Right renal cortex interstitium (tissue), 3 donors: ENCODE measurements at places on chromosomes 2 and 18. TPM values are rescaled to one million over a fixed set of nuclear protein-coding genes. Genes with fewer than 3 reads are reported as not detected.

RAB6D gene
- 2.0 TPM for polyA plus RNA-seq

TXNDC9 gene
- 47.4 TPM for polyA plus RNA-seq

SH3YL1 gene
- 87.0 TPM for polyA plus RNA-seq

IL1B gene
- polyA plus RNA-seq = 0.50 TPM

SCN9A gene
- 1.7 TPM for polyA plus RNA-seq

SCN3A gene
- polyA plus RNA-seq = 0.28 TPM

ADD2 gene
- polyA plus RNA-seq = 5.5 TPM

GRCh38 chr2:170086751-170087412, 91.1 kb upstream of the MYO3B start:
- DNase-seq = no peak

DNA sequence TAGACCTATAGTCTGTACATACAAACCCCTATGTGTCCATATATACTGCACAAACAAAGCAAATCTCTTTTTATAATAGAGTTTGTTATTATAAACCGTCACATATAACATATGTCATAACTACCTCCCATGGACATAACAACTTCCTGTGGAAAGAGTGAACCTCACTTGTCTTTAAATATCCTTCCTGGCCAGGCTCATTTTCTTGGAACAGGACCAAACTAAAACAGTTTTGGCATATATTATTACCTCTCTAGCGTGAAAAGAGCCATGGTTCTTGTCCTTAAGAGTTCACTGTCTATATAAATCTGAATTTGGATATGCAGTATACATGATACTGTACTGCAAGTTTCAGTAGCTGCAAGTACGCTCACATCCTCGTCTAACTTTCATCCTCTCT, 28.3 kb upstream of the DNAJC27 start:
- DNase-seq = no peak

- DNase-seq = no peak
Measured at GRCh38 chr2:224261326-224261725, 140.6 kb downstream of the FAM124B start.

DNA sequence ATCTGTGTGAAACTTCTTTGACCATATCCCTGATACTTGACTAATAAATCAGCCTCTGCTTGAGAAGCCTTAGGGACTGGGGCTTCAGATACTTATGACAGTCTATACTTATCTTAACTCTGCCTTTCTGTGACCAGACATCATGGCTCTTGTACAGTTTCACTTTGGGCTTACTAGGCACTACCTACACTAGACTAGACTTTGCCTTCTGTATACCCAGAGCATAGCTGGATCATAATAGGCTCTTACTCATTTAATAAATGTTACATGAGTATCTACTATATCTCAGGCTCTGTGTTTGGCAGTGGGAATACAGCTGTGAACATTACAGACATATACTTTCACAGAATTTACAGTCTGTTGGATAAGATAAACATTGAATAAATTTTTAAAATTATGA, 9.0 kb downstream of the UGP2 start:
- no peak for DNase-seq

- no peak for DNase-seq
Measured at GRCh38 chr18:46302528-46303485, 198.6 kb downstream of the HAUS1 start.

GRCh38 chr2:212237350-212238095, 301.1 kb downstream of the ERBB4 start:
- no peak for DNase-seq

- no peak for DNase-seq
Measured at GRCh38 chr2:236523249-236523648, 46.4 kb upstream of the ACKR3 start.

- no peak for DNase-seq
Measured at GRCh38 chr18:12991821-12992179, 638 bp downstream of the CEP192 start.

DNA sequence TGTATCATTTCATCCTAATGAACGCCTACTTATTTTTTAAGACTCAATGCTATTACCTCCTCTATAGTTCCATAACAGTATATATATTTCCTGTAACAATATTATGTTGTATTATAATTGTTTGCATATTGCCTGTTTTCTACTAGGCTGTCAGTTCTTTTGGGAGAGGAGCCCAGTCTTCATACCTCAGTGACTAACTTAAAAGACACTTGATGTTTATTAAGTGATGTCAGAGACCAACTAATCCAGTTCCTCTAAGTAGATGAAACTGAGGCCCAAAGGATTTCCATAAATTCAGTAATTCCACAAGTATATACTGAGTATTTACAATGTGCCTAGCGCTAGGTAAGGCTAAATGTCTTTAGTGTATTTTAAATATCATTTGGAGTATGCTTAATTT, 48.9 kb upstream of the AAK1 start:
- no peak for DNase-seq

DNA sequence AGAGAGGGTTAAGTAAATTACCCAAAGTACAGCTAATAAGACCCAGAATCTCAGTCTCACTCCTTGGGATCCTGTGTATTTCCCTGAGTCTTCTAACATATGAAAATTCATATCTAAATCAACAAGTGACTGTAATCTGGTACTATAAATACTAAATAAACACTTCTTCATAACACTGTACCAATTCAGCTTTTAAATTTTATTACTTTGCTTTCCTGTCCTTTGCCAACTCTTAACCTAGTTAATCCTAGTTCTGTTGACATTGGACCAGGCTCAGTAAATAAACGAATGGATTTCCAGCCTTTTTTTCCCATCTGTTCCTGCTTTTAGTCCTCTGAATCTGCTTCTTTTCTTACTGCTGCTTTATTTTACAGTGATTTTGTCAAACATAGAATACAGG, 13.8 kb downstream of the MRPL35 start:
- no peak for DNase-seq

GRCh38 chr18:49321797-49322461, 138.5 kb downstream of the DYM start:
- DNase-seq = no peak

- DNase-seq = no peak
Measured at GRCh38 chr2:42928692-42929545, 136.5 kb upstream of the HAAO start.

GRCh38 chr2:20065885-20066602, 14.6 kb upstream of the LAPTM4A start:
- DNase-seq = no peak

DNA sequence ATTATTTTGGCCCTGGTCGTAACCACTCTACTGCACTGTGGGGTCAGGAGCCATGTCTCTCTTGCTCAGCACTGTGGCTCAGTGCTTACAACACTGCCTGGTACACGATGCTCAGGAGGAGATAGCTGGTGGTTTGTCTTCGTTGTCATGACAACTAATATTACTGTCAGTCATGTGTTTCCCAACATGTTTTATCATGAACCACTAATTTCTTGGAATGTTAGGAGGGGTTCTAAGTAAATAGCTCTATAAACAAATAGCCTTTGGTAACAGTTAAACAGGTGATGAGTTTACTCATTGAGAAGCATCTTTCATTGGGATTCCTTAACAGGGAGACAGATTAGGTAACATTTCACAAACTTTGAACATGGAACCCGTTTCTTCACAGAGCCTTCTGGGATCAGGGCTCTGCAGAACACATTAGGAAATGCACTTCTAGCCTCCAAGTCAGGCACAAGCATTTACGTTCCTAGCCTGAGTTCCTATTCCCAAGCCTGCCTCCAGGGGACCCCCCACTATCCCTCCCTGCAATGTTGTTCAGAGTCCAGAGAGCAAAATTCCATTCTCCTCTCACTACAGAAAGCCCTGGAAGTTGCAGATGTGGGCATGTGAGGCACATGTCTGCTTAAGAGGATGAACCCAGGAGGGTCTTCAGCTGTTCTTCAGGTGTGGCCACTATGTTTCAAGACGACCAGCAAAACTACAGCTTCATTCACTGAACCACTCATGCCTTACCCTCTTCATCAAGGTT, 6.4 kb upstream of the RBM44 start:
- DNase-seq = no peak

DNA sequence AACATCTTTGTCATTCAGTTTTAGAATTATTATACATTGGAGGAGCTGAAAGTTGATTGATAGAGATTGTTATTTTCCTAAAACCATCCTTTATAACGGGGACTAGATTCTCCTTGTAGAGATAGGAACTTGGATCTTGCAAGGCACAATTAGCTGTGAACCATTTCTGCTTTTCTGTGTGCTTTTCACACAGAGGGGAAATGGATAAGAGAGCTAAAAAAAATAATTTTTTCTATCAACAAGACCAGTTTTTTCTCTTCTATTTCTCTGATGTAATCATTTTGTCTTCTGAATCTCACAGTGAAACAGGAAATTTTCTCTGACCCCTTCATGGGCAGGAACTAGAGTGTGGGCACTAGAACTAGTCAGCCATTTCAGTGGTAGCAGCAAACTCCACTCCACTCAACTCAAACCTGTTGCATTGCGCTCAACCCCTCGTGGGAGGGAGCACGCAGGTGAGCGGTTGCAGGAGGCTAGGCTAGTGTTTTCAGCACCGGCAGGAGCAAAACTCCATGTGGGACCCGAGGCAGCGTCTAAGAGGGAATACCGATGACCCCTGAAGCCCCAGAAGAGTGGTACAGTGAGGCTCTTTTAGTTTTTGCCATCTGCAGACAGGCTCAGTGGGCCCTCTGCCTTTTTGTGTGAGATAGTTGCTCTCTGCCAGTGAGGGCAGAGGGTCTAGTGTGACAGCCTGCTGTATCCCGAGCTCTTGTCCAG, 24.0 kb upstream of the SLC39A10 start:
- no peak for DNase-seq

DNA sequence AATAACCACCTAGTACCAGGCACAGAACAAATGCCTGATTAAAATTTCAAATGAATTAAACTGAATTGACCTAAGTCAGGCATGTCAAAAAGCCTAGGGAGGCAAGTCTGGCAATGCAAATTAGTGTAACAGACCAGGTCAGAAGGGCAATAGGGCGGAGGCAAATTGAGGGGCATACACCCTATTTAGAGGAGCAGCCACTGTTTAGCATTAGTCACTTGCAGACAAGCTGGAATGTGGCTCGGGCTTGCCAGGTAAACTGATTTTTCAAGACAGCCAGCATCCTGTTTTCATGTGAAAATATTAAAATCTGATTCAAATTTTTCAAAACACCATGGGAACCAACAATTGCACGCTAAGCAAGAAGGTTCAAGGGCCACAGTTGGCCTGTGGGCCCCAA, 160.3 kb downstream of the EN1 start:
- DNase-seq = no peak

- DNase-seq = no peak
Measured at GRCh38 chr2:48452108-48452507, 77.8 kb upstream of the STON1 start.

DNA sequence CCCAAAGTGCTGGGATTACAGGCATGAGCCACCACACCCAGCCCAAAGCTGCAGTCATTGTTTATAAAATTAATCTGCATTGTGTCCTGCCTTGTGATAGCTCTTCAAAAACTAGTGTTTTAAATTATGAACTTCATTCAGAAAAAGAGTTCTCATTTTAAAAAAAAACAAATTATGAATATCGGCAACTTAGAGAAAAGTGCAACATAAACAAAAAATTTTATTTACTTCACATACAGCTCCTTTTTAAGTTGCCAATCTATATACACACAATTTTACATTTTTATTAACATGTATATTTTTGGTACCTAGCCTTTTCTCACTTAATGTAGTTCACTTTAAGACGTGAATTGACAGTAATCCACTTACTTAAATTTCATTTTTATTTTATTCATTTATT, 46.9 kb downstream of the GEMIN6 start:
- DNase-seq = no peak

DNA sequence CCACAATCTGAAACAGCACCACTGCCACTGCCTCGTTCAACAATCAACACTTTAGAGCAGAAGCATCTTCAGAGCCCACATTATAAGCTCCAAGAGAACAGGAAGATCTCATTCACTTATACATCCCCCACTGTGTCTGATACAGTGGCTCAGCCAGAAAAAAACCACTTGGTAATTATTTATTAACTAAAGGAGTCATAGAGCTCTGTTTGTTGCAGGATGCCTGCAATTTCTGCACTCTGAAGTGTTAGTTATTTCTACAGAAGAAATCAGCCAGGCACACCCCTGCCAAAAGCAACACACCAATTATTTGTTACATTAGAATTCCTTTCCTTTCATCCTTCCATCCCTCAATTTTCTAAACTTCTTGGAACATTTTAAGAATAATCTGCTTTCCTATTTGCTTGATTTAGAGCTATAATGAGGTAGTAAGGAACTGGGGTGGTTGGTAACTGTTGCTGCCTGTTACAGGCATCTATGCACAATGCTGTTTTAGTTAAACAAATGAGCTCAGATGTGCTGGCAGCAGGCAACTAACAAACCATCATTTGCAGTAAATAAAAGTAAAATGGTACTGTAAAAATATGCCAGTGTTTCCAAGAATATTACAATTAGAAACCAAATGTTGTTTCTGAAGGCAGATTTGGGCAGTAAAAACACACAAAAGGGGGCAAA, 59.9 kb downstream of the DYM start:
- no peak for DNase-seq

GRCh38 chr2:127128445-127128904, 21.5 kb upstream of the BIN1 start:
- DNase-seq = no peak

DNA sequence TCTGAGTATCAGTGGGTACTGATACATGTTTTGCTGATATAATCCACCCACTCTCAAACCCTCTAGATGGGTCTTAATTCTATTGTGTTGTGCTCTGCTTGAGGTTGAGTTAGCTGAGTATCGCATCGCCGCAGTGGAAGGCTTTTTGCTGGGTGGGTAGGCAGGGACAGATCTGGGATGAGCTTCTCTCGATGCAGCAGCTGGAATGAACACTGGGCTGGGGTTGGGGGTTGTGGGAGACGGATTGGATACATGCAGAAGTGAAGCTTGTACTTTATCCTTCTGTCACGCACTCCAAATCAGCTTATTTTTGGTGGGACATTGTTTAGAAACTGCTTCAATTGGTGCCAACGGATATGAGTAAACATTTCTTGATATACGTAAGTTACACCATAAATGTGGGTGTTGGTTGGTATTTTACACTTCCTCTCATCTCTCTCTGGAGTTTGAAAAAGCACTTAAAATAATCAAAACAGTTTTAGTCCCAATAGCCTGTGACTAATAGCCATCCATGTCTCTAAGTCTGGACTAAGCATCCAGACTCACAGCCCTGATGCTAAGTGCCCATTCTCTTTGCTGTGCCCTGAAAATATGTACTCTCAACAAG, 107.1 kb downstream of the POLE4 start:
- DNase-seq = no peak
